NCI-H1092 (cell line): ENCODE measurements at places on chromosomes 16 and 17.

- DNase-seq, result no peak
Observed at GRCh38 chr17:63974594-63975192, 2.0 kb upstream of the SCN4A start.

DNA sequence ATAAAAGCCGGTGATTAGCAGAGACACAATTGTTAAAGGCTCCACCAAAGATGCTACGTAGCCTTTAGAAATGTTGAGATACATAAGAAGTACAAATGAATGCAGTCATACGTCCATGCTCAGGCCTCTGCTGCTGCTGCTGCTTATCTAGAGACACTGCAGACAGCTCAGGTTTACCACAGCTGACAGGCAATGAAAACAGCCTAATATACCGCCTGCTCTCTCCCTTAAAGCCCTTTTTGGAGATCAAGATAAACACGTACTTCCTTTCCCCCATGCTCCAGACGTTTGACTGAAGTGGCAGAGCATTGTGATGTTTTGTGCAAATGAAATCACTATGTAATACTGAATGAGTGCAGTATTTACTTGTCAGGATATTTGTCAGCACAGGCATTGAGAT lies 185.3 kb downstream of the AATF start:
- DNase-seq, result peak; percentile 16

GRCh38 chr17:2302778-2303203 lies 794 bp downstream of the SMG6 start:
- no peak for DNase-seq

DNA sequence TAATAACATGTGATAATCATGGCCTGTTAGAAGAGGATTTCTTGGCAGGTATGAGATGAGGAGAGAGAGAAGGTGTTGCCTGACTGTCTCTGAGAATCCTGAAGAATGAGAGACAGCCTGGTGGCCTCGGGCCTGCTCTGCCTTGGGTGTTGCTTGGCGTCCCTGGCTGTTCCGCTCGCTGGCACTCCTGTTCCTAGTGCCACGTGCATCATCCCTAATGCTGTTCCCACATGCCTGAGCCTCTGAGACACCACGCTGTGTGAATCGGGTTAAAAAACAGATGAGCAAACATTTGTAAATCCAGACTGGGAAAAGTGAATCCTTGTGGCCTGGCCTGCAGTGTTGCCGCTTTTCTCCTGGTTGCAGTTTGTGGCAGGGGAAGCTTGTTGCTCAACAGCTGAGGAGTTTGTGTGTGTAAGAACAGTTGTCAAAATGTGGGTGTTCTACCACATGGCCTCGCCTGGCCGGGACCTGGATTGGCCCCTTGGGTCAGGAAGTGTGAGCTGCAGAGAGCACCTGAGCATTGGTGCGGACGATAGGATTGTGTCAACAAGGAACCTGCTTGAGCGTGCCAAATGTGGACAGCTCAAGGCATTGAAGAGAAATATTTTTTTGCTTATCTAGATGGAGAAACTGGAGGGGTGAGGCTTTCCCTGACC lies 22.0 kb downstream of the UBN1 start:
- DNase-seq, result no peak

DNA sequence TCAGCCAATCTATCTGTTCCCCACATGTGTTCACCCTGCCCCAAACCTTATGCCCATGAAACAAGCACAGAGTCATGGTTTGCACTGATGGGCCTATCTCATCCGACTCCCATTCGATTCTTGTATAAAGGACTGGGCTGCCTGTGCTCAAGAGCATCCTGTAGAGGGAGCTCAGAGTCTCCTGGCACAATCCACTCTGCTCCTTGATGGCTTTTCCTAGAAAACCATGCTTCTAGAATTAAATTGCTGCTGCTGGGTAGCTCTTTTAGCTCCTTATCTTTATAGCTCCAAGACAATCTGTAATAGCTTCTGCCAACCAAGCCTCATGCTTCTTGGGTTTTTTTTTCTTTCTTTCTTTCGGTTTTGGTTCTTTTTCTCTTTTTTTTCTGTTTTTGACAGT lies 9.7 kb downstream of the ZNF19 start:
- peak; percentile 6 for DNase-seq

- DNase-seq, result no peak
Observed at GRCh38 chr17:80811181-80812105, 180.2 kb upstream of the CHMP6 start.

- DNase-seq, result no peak
Observed at GRCh38 chr16:64754279-64754678, 367.6 kb downstream of the CDH11 start.

DNA sequence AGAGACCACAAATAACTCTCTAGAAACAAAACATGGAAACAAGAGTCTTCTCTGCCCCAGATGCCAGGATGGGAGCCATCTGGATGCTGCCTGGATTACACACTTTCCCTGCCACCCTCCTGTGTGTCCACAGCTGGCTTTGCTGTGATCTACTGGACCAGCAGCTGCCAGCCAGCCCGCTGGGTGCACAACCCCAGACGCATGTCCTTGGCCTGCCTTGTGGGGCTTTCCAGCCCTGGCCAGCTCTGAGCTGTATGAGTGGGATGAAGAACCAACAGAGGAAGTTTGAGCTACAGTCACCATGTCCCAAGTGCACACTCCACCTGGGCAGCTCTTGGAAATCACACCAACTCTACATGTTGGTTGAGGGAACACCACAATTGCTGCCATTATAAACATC lies 57.0 kb upstream of the TNRC6C start:
- DNase-seq, result no peak

- DNase-seq, result no peak
Observed at GRCh38 chr16:81497690-81498089, 53.1 kb downstream of the CMIP start.

GRCh38 chr17:71936977-71937376 lies 183.8 kb upstream of the SOX9 start:
- DNase-seq, result no peak

GRCh38 chr16:1291576-1291974 lies 17.9 kb upstream of the UBE2I start:
- peak; percentile 61 for DNase-seq

- DNase-seq, result no peak
Observed at GRCh38 chr16:19707569-19708295, 10.3 kb downstream of the KNOP1 start.

- DNase-seq, result no peak
Observed at GRCh38 chr17:83125515-83126274, 46.3 kb downstream of the METRNL start.

DNA sequence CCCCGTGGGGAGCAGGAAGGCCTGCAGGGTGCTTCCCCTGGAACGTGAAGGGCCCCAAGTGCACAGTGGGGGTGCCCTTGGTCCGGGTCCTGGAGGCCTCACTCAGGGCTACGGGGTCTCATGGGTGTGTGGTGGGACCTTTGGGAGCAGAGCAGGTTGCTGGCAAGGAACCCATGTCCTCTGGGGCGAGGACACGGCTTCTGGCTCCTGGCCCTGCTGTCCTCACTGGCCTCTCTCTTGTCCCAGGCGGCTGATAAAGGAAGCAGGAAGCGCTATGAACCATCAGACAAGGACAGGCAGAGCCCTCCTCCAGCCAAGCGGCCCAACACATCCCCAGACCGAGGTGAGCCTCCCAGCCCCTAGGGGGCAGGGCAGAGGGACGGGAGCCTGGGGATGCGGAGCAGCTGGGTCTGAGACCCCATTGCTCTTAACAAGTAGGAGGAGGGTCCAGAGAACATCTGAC lies 9.8 kb upstream of the IL17C start:
- no peak for DNase-seq

DNA sequence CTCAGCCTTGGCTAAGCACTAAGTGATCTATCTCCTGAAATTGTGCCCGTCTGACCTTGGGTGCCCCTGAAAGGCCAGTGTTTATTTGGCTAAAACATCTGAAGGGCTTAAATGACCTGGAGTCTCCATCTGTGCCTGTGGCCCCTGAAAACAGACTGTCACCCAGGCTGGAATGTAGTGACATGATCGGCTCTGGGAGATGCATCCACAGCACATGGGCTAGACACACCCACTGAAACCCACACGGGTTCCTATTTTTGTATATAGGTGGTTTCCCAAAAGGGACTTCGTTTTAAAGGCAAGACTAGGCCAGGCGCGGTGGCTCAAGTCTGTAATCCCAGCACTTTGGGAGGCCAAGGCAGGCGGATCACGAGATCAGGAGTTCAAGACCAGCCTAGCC lies 13.5 kb downstream of the CEP295NL start:
- no peak for DNase-seq

- DNase-seq, result no peak
Observed at GRCh38 chr17:75769536-75769935, 4.5 kb upstream of the GALK1 start.

- no peak for DNase-seq
Observed at GRCh38 chr17:37148156-37148555, 199.4 kb downstream of the AATF start.

DNA sequence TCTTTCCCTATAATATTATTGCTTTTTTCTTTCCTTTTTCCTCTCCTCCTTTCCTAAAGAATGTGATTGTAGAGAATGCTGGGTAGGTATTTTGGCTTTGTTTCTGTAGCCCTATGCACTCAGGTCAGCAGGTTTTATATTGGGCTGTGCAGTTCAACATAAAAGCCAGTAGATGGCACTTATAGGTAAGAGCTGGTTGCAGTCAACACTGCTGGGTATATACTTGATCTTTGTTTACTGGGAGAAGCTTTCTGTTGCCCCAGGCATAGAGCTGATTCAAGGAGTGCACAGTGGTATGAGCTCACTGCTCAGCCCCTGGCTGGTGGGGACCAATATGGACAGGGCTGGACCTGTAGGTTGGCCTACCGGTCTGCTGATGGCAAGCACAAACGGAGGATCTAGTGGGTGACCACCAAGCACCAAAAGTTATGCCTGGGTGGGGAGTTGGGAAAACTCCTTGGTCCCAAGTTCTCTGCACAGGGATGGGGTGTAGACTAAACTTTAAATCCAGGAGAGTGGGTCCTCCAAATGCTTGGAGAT lies 378.9 kb downstream of the PMP22 start:
- no peak for DNase-seq

DNA sequence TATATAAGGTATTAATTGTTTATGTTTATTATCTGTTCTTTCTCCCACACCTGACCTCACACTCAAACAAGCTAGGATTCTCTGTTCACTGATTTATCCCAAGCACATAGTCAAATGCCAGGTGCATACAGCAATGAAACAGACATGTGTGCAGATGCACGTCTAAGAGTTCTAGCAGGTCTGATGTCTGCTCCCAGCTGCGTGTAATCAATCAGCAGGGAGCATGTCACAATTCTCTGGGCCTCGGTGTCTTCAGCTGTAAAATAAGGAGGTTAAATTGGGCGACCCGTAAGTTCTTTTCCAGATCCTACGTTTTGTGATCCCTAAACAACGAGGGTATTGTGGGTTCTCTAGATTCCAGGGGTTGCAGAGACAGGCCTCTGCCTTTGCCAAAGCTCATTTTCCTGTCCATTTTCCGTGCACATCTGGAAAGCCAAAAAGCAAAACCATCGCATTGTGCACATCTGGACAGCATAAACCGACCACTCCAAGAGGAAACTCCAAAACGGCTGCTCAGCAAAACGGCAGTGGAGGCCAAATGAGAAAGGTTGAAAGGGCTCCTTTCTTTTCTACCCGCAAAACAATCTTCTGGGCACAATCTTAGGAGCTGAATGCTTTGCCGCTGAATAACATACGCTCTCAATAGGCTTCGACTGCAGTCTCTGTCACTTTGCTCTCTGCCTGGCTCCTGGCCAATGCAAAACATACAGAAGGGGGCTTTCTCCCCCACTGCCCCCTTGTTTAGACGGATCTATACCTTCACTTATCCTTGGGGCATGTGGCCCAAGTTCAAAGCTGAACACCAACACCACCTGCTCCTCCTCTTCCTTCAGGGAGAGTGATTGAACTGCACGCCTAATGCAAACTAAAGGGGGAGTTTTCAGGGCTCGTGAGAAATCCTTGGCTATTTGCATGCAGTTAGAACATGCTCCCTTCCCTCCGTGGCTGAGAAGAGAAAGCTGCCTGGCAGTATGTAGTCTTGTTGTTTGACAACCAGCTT lies 426.3 kb downstream of the SLC39A11 start:
- DNase-seq, result no peak
